ENCODE measurements at places on chromosomes 2 and 18.
A peak's percentile ranks its signal among the peaks of the same experiment; 100 is the strongest.

DNA sequence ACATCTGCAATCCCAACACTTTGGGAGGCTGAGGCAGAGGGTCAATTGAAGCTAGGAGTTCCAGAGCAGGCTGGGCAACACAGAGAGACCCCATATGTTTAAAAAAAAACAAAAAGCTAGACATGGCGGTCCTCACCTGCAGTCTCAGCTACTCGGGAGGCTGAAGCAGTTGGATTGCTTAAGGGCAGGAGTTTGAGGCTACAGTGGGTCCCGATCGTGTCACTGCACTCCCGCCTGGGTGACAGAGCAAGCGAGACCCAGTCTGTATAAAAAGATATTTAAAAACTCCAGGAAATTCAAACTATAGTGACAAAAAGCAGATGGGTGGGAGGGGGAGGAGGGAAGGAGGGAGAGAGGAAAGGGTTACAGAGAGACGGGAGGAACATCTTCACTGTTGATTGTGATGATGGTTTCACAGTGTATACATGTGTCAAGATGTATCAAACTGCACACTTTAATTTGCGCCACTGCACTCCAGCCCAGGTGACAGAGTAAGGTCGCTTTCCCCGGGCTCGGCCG, 942 bp upstream of the ZNF236 start:
- peak; percentile 8 for DNase-seq

- DNase-seq: no peak
These were observed 234.1 kb downstream of the INSIG2 start for GRCh38 chr2:118322406-118322805.

- no peak for DNase-seq
These were observed at the start of gene AQP4 for GRCh38 chr18:26865557-26865956. Gene AQP4 (minus strand): TSS chr18:26865707. CDS start chr18:26865689, 18 bp downstream.

DNA sequence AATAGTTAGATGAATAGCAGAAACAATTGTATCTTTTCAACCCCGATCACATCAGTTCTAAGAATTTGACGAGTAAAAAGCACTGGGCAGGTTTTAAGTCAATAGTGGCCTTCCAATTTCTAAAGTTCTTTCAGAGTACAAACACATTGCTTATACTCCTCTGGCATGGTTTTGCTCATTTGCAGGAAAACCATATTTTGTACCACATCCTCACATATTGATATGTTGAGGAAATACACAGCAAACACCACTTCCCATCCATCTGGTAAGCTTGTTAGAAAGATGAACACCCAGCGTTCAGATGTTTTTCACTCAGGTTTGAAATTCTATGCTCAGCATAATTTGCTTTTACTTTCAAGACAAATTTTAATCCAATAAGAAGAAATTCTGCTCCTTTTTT, 344.6 kb upstream of the ACVR2A start:
- no peak for DNase-seq

Data from NCI-H2081 (cell line).